ENCODE measurements at places on chromosomes 7 and 10.

- no peak for DNase-seq
Observed at GRCh38 chr10:120650705-120651399, 193.8 kb downstream of the PLPP4 start.

GRCh38 chr7:22578007-22578733 lies 78.2 kb upstream of the STEAP1B start:
- DNase-seq: no peak

- no peak for DNase-seq
Observed at GRCh38 chr7:150722431-150722931, 6.1 kb downstream of the GIMAP1 start.

GRCh38 chr7:98855610-98856422 lies 14.0 kb downstream of the TMEM130 start:
- no peak for DNase-seq

GRCh38 chr10:99395750-99396445 lies 34.5 kb downstream of the GOT1 start:
- no peak for DNase-seq
